ENCODE measurements at places on chromosomes 3 and 15.

DNA sequence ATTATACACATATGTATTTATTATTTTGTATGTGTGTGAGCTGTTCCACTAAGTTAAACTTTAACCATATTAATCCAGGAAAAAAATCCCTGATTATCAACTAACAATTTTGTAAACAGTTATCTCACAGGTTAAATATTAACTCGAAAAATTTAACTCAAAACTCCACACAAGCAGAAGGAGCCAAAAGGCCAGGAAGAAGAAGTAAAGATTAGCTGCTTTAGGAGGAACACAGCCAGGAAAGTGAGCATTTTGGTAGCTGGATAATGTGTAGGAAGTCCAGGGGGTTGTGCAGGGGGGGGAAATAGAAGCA lies 425.0 kb downstream of the TIGIT start:
- DNase-seq = no peak

DNA sequence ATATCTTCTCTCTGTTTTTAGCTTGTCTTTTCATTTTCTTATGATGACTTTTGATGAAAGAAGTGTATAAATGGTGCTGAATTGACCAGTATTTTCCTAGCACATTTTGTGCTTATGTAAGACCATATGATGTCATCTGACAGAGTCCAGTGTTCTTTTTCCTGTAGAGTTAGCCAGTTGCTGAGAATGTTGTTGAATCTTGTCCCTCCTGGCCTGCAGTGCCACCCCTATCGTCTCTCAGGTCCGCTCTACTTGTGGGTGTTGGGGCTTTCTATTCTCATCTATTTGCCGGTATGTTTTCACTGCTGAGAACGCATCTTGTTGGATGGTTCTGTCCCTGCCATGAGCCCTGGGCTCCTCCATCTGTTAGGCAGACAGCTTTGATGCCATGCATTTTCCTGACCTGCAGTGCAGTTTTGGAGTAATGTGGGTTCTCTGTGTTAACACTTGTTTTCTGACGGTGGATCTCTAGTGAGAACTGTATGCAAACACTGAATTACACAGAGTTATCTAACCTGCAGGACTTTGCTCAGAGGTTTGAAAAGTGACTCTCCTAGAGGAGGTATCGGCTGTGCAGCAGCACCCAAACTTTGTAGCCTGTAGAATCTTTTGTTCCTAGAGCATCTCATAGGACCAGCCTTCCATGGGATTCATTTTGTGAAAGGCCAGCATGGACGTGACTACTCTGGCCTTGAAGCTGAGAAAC lies 44.6 kb downstream of the SLC6A20 start:
- no peak for DNase-seq

DNA sequence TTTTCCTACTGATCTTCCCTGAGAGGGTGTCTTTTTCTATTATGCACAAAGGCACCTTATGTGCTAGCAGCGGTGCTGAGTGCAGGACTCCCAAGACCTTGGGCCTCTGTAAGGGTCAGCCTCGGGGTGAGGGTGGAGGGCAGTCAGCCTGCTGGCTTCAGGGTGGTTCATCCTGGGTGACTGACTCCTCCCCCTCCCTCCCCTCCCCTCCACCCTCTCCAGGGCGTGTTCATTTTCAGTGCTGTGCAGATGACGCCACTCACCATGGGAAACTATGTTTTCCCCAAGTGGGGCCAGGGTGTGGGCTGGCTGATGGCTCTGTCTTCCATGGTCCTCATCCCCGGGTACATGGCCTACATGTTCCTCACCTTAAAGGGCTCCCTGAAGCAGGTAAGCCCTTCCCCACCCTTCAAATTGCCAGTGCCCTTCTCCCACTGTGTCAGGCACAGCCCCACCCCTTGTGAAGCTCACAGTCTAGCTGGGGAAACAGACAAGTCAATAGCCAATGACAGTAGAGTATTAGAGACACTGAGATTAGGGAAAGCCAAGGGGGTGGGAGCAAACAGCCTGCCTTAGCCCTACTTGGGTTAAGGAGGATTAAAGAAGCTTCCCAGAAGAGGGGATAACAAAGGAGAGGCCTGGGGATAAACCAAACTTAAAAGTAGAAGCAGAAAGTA lies 41.9 kb downstream of the SLC6A1 start:
- no peak for DNase-seq

DNA sequence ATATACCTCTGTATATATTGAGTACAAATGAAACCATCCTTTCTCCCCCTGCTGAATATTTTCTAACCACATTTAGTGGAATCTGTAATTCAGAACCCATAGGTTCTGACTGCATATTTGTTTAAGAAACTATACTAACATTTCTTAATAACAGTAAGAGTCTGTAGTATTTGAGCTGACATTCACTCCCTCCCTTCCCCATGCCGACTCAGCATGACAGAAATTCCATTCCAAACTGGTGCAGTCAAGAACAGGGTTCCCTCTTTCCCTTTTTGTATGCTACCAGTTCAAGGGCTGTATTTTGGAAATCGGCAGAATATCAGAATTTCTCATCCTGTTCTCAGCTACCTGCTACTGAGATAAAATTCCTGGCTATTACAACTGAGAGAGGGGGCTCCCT lies 796.6 kb upstream of the DPPA4 start:
- DNase-seq = no peak

GRCh38 chr3:144662729-144663128 lies 691.1 kb downstream of the DIPK2A start:
- DNase-seq = no peak

All from BE2C (cell line).